ENCODE measurements at places on chromosomes 13 and 19.

GRCh38 chr19:2528675-2529101 is 52.8 kb downstream of the GADD45B start:
- DNase-seq: no peak

- no peak for DNase-seq
Measured at GRCh38 chr13:97249796-97250495, 27.8 kb downstream of the MBNL2 start.

GRCh38 chr13:48656608-48657007 is 2.9 kb downstream of the CYSLTR2 start:
- no peak for DNase-seq

DNA sequence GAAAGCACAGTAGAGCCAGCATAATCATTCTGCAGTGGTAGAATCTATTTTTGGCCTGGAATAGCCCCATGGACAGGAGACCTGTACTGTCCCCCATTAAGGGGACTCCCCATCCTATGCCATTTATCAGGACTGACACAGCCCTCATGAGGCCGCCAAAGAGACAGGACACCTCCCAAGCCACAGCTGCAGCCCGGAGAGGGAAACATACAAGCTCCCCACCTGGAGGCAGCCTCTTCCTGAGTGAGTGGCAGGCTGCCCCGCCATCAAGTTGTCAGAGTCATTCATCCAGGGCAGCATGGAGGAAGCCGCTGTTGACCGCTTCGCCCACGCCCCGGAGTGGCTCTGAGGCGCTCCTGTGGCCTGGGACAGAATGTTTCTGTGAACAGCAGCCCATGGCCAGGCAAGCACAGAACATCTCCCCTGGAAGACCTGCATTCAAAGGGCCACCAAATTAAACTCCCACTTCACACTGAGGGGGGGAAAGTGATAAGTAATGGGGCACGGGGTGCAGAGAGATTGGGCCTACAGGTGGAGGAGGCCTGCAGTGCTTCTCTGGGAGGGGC is 111.3 kb downstream of the ZDHHC20 start:
- no peak for DNase-seq

GRCh38 chr19:41341669-41342490 is 11.8 kb downstream of the TGFB1 start:
- no peak for DNase-seq

DNA sequence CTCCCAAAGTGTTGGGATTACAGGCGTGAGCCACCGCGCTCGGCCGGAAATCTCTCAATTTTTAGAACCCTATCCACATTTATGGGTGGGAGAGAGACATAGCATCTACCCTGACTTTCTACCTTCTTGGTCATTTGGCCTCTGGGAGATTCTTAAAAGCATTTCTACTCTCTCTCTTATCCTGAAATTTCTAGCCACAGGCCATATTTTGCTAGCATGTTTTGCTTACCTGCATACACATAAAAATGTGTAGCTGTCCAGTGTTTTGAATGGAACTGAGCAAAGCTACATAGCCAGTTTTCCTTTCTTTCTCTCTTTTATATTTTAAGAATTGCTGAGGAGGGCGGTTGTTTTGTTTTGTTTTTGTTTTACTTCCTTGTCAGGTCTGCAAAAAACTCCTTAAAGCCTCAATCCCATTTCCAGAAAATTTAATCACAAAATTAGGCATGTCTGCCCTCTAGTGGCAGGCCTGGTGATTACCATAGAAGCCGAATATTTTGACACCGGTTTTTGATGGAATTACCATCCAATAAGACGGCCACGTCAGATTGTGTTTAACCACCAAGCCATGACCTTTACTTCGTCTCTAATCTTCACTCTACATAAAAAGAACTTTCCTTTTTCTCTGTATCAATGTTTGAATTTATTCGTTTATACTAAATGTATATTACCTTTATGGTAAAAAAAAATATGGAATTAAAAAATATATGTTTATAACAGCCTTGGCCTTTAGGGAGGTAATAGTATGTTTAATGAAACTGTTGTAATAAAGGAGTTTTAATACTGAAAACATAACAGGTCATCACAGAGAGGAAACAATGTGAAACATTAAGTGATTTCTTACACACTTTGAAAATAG is 34.4 kb upstream of the OXGR1 start:
- no peak for DNase-seq

DNA sequence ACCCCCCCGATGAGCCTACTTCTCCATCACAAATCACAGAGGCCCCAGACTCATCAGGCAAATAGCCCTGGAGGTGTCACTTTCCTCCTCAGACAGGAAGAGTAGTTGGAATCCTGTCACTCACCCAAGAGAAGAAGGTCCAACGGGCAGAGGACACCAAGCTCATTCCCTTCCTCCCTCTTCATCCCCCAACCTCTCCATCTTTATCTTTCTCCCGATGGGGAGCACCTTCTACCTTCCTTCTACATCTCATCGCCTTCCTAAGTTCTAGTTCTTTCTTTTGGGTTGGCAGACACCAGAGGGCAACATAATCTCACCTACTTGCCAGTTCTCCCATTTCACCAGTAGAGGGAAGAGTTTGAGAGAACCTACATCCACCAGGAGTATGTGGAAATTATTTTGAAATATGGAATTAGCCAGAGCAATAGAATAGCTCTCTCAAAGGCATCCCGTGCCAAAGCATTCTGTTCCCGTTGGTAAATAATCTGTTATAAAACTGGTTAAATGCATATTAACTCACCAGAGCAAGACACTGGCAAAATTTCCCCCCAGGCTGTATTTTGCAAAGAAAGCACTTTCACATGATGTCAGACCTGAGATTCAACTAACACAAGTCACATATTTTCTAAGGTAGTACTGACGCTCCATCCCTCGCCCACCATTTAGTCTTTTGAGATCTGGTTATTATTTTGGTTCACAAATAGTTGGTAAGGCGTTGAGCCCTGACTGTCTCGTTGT is 55.0 kb downstream of the ZIC5 start:
- DNase-seq: peak; percentile 66

GRCh38 chr13:39051157-39051556 is 12.9 kb downstream of the NHLRC3 start:
- no peak for DNase-seq

GRCh38 chr19:30487178-30487577 is 115.0 kb downstream of the ZNF536 start:
- no peak for DNase-seq

DNA sequence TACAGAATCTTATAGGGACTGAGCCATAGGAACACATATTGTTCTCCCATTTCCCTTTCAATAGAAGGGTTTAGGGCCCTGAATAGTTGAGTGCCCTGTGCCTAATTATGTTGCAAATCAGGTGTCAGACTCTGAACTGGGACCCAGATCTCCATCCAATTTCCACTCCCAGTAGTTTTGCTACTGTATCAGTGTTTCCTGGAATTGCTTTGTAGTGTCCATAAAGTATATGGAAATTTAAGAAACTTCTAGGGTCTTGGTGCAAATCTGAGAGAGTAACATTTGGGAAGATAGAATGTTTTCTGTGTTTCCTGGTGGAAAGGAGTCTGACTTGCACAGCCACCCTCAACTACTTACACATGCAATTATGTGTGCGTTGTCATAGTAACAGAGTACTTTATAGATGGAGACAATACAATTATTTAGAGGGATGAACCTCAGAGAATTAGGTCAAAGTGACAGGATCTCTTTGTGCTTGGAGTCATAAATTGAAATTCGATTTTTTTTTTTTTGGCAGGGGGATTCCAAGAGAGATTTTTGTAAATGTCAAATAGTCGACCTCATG is 646 bp upstream of the SLC10A2 start:
- DNase-seq: no peak

GRCh38 chr19:27892500-27892899 is 1320.5 kb downstream of the UQCRFS1 start:
- DNase-seq: no peak

GRCh38 chr13:50389726-50390125 is 374.5 kb downstream of the KCNRG start:
- DNase-seq: no peak

- no peak for DNase-seq
Measured at GRCh38 chr19:51462681-51463080, 4.4 kb upstream of the SIGLEC8 start.

- DNase-seq: no peak
Measured at GRCh38 chr13:73781384-73781783, 352.8 kb downstream of the KLF12 start.

GRCh38 chr19:40424637-40425449 is 949 bp downstream of the SERTAD1 start:
- no peak for DNase-seq

Measured in 8988T (cell line).